Ureter (tissue), 1 donor: ENCODE measurements at places on chromosomes 7 and 10. TPM values are rescaled to one million over a fixed set of nuclear protein-coding genes. Genes with fewer than 3 reads are reported as not detected.
A peak's percentile ranks its signal among the peaks of the same experiment; 100 is the strongest.

GRCh38 chr7:44395067-44395466, 69.7 kb upstream of the CAMK2B start:
- DNase-seq, result no peak

Gene KIFBP
- total RNA-seq, result 27.3 TPM

Gene PRR15
- 21.9 TPM for total RNA-seq

Gene COL17A1
- total RNA-seq, result 18.5 TPM

GRCh38 chr7:41869091-41869490, 166.2 kb upstream of the INHBA start:
- DNase-seq, result no peak

Gene CPA4
- total RNA-seq, result not detected

DNA sequence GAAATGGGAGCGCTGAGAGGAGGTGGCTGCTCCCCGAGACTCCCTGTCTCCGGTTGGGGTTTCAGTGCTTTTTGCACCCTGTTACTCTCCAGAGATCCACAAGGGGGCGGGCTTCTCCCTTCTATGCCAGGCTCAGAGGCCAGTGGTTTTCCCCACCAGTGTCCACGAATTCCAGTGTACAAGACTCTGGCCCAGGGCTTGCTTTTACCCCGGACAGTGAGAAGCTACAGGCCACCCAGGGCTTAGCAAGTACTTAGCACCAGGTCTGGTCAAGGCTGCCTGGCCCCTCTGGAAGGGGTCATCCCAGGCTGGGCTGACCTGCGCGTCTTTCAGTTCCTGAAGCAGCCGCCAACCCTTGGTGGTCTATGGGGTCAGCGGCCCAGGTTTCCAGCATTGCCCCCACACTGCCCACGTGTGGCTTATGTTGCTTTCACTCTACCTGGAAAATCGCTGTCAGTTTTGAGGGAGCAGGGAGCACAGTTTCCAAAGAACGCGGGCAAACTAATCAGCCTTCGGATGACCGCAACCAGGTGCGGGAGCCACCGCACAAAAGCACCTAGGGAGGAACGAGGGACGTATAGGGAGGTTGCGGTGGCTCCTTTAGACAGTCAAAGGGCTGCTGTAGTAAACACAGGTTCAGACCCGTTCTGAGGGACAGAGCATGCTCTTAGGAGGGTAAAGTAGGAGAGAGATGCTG, 6.8 kb downstream of the CYP26A1 start:
- DNase-seq, result peak; percentile 61

DNA sequence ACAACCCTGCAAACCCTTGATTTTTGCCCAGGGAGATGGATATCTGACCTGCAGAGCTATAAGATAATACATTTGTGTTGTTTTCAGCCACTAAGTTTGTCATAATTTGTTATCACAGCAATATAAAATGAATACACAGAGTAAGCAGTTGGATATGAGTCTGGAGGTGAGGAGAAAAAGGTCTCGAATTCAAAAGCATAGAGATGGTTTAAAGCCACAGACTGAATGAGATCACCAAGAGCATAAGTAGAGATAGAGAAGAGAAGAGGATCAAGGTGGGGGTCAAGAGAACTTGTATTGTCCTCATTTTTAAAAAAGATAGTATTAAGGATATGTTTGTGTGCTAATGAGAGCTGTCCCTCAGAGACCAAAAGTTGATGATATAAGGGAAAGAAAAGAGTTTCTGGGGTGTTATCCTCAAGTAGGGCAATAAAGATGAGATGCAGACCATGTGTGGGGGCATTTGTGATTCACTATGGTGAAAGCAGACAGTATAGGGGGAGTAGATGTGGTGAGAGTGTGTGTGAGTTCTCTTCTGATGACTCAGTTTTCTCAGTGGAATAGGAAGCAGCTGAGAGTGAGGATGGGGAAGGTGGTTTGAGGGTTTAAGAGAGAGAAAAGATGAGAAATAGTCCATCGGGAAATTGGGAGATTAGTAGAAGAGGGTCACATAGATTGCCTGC, 25.8 kb upstream of the PCGF5 start:
- DNase-seq, result no peak

DNA sequence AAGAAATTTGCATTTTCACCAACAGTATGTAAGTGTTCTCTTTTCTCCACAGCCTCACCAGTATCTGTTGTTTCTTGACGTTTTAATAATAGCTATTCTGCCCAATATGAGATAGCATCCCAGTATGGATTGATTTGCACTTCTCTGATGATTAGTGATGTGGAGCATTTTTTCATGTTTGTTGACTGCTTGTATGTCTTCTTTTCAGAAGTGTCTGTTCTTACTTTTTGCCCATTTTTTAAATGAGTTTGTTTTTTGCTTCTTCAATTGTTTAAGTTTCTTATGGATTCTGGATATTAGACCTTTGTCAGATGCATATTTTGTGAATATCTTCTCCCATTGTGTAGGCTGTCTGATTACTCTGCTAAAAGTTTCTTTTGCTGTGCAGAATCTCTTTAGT, 12.2 kb upstream of the TPK1 start:
- no peak for DNase-seq

DNA sequence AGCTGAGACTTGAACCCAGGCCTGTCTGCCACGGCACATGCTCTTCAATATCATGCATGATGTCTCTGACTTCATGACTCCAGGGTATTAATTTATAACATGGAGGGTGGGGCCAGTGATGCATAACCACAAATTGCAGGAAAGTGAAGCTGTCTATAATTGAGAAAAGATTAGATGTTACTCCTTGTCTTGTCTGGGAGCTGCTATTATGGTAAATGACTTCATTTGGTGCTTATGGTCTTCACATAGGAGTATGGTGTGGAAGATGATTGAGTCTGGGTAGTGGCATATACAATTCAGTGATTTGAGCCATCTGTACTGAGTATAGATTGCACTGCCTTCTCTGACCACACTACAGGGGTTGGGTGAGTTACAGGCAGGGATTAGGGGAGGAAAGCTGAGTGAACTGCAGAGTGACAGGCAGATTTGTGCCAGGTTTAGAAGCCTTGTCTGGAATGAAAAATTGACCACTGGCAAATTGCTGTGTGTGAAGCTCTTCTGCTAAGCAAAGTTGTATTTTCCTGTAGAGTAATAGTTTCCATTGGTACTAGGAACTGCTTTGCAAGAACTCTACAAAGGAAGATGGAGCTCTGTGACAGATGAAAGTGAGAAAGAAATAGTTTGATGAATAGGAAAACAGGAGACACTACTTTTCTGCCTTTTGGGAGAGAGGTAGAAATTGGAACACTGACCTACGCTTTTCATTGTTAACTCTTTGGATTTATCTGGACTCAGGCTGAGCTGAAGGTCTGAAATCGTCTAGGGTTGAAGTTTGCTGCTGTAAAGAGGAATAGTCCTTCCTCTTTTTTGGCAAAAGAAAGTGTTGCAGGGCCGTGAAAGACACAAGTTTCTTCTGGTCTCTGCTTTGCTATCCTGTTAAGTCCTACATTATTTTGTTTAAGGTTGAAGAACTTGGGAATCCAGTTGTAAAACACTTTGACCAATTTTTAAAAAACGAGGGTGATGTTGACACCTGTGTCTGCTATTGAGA, 2.7 kb downstream of the SND1 start:
- DNase-seq, result no peak

- DNase-seq, result no peak
Observed at GRCh38 chr7:20157456-20157855, 59.7 kb downstream of the MACC1 start.

- no peak for DNase-seq
Observed at GRCh38 chr7:47688311-47689100, 106.6 kb upstream of the TNS3 start.

GRCh38 chr10:114084215-114084614, 40.5 kb downstream of the ADRB1 start:
- DNase-seq, result no peak

DNA sequence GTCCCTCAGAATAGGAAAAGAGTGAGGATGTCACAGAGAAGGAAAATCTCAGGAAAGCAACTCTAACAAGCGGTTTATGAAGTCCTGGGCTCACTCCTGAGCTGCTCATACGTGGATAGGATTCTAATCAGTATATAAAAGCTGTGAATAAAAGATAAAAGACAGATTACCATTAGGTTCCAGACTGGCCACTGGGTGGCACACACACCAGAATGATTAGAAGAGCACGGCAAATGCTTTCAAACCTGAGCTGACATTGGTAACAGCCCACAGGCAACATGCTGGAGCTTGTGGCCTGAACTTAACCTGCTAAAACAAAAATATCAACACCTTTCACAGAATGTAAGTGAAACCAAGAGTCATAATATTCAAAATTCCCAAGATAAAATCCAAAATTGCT, 370.8 kb downstream of the GRID1 start:
- DNase-seq, result no peak

Gene AKAP9
- total RNA-seq, result 88.2 TPM

DNA sequence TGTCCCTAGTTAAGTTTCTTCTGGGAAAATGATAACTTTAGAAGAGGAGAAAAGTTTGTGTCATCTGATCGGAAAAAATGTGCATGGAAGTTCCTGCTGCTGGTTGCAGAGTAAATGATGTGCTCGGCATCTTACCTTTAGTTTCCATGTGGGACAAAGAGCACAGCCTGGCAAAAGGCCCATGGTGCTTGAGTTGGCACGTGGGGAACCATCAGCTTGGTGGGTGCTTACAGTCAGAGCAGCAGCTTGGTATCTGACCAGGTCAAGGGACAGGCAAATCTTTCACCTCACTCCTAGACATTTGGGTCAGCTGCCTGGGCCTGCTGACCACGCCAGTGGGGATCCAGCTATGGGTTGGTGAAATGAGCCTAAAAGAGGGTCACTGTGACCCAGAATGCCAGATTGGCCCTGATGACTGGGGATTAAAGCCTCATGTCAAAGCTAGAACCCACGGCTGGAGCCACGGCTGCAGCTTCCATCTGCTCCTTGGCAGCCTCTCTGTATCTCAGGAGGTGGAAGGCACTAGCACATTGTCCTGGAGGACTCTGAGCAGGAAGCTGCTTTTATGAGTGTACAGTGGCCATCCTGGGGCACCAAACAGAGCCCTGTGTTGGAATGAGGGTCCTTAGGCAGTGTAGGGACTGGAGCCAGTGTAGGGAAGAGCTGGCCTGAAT, 24.7 kb downstream of the VWC2 start:
- DNase-seq, result no peak

Gene STOX1
- 1.1 TPM for total RNA-seq

DNA sequence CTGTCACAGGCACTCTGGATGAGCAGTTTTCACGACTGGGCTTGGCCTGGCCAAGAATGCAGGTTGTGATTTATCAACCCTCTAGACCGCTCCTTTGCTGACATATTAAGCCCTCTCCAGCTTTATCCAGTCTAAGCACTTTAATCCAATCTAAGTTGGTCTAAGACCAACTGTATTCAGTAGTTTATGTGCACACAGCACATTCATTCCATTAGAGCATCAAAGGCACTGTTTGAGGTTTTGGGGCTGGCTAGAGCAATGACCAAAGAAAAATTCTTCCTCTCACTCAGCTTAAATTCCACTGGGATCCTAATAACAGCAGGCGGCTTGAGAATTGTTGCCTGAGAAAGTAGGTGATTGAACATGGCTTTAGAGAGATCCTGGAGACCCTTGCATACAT, 176.0 kb upstream of the INSYN2A start:
- no peak for DNase-seq

GRCh38 chr10:47240173-47240572, 59.8 kb upstream of the GDF10 start:
- no peak for DNase-seq

Gene TAS2R4
- 4.7 TPM for total RNA-seq

- no peak for DNase-seq
Observed at GRCh38 chr7:157372300-157373232, 35.8 kb downstream of the DNAJB6 start.

Gene FLNC
- total RNA-seq, result 84.1 TPM

- DNase-seq, result no peak
Observed at GRCh38 chr10:100192350-100192749, 6.5 kb upstream of the ERLIN1 start.

- no peak for DNase-seq
Observed at GRCh38 chr7:82631998-82632397, 188.4 kb upstream of the CACNA2D1 start.

- DNase-seq, result no peak
Observed at GRCh38 chr7:1599640-1600395, 30.0 kb upstream of the PSMG3 start.
